Left cardiac atrium (tissue), 4 donors: ENCODE measurements at places on chromosomes 2 and 18. TPM values are rescaled to one million over a fixed set of nuclear protein-coding genes. Genes with fewer than 3 reads are reported as not detected.

GRCh38 chr2:117888897-117889296, 74.4 kb downstream of the DDX18 start:
- DNase-seq, result no peak

GRCh38 chr2:200447139-200447855, 62.6 kb downstream of the KCTD18 start:
- no peak for DNase-seq

DNA sequence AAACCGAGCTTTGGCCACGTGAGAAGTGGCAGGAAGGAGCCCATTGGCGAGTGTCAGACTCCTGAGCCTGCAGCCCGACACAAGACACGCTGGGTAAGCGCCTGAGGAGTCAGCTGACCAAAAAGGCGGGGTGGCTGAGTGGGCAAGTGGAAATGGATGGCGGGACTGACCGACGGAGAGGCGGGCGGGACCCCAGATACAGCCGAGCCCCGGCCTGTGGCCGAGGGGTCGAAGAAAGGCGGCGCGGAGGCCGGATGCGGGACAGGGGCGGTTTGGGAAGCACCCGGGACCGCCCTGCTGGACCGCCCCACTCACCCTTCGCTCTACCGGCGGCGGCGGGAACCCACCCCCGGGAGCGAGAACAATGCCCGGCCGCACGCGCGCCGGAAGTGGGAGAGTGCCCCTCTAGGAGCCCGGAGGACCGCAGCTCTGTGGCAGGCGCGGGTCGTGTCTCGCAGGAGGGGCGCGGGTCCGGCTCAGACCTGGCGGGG, 22.8 kb downstream of the ZSCAN30 start:
- DNase-seq, result peak; percentile 87

DNA sequence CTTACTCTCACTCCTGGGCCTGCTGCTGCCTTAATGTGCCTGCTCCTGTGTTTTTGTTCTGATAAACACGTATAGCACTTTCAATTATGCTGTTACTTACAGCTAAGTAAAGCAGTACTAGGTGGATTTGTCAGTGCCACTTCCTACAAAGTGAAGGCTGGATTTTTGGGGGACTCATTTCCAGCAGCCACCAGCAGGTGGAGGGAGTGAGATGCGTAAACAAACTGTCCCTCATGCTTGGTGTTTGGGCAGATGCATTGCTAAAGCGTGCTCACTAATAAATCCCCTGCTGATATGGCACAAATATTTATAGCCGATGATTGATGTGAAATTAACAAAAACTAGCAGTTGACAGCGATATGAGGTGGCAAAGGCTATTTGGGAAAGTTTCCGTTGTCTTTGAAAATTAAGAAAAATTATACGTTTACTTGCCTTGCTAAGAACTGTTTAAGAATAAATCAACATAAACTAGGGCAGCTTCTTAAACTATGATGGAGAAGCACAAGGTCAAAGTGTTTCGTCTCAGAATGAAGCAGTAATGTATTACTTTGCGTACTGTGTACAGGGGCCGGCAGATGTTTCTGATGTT, 101.7 kb downstream of the AGAP1 start:
- peak; percentile 68 for DNase-seq

DNA sequence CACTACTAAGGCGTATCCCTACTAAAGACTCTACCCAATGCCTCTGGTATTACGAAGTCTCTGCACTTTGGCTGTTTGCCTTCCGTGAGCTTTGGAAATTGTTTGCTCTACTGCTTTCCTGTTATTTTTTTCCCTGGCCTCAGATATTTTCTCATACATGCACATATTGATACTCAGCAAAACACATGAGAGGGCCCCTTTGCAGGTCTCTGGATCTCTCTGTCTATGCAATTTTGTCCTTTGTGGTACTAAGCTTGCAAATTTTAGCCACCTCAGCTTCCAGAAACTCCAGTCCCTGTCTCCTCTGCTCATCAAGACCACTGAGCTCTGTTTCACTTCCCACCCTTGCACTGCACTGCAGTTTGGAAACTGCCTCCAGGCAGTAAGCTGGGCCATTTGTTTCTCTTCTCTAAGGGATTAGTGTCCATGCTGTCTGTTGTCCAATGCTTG, 46.6 kb downstream of the TAF1B start:
- no peak for DNase-seq

Gene DSG1
- 3.6 TPM for total RNA-seq

- DNase-seq, result no peak
Observed at GRCh38 chr2:15293262-15293937, 267.7 kb downstream of the NBAS start.

DNA sequence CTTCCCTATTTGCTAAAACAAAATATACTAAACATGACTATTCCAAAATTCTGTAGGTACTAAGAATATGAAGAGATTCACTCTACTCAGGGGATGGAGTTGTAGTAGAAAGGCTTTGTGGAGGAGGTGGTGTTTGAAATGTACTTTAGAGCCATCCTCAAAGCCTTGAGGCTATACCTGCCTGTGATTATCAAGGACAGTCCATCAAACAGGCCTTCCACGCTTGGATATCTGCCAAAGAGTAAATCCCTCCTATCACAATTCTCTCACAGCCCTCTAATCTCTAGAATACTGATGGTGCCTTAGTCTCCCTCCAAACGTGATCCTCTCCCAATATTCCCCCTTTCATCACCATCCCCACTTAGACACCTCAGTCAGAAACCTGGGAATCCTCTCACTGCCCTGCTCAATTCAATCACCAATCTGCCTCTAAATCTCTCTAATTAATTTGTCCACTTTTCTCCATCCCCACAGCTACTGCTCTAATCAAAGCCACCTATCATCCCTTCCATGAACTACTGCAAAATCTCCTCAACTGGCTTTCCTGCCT, 13.1 kb downstream of the SOS1 start:
- no peak for DNase-seq

Gene TET3
- total RNA-seq, result 4.3 TPM

DNA sequence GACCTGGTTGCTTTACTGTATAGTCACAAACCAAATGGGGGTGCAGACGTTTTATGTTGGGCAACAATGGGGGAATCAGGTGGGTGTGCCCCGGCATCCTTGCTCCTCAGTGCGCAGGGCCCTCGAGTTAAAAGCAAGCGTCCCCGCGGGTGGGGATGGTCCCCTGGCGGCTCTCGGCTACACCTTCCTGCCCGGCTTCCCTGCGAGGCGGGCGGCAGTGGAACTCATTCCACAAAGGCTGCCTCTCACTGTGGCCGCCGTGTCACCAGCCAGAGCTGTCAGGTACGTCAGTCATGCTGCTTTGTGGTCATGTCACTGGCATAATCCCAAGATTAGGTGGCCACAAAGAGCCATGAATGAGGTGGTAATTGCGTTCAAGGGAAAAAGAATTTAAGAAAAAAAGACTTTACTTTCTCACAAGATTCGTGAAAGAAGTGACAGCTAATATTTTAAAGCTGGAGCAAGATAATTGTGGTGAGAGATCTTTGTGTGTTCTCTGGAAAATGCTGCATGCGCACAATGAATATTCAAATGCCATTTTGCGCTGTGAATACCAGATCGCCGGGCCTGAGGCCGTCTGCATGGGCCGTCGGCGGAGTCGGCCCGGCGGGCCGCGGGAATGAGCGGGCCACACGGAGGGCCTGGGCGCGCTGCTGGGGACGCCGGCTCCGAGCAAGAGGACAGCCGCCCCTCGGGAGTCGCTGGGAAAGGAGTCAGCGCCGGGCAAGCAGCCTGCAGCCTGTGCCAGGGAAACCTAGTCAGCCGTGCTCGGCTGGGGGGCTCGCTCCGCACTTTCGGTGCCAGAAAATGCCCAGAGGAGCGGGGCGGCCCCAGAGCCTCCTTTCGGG, 82.3 kb upstream of the LDLRAD4 start:
- DNase-seq, result no peak

DNA sequence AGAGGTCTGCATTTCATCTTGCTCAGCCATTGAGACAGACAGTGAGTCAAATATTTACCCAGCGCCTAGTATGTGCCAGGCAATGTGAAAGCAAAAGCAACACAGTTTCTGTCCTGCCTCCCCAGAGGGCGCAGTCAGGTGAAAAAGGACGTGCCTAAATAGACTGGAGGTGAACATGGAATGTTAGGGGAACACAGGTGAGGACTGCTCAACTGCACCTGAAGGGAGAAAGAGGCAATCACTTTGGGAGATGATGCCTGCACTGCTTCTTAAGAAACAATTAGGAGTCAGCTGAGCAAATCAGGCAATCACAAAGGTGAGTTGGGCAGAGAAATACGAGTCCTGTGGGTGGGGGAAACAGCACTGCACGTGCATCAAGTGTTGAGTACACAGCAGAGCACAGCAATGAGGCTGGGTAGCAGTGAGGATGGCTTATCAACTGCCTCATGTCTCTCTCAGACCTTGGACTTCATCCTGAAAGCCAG, 218.3 kb upstream of the SMAD7 start:
- no peak for DNase-seq

Gene ASB18
- 1.9 TPM for total RNA-seq

- DNase-seq, result no peak
Observed at GRCh38 chr2:65353927-65354326, 78.5 kb downstream of the SPRED2 start.

Gene ASAP2
- total RNA-seq, result 13.4 TPM

DNA sequence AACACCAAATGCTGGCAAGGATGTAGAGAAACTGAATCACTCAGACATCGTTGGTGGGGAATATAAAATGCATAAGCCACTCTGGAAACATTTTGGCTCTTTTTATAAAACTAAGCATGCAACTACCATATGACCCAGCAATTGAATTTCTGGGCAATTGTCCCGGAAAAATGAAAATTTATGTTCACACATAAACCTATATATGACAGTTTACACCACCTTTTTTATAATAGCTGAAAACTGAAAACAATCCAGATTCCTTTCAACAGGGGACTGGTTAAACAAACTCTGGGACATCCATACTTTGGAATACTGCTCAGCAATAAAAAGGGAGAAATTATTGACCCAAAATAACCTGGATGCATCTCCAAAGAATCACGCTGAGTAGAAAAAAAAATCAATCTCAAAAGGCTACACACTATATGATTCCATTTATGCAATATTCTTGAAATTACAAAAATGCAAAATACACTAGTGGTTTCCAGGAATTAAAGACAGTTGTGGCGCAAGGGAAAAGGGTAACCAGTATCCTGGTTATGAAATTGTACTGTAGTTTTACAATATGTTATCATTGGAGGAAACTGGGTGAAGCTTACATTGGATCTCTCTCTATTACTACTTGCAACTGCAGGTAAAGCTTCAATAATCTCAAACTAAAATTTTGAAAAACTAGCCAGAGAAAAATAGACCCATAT, 130.2 kb upstream of the PID1 start:
- DNase-seq, result no peak

- DNase-seq, result peak; percentile 51
Observed at GRCh38 chr2:42025151-42025582, 22.7 kb upstream of the PKDCC start.

- DNase-seq, result peak; percentile 31
Observed at GRCh38 chr2:240601061-240601830, 14.7 kb downstream of the CAPN10 start.

- no peak for DNase-seq
Observed at GRCh38 chr2:240873805-240874714, 5.4 kb downstream of the AGXT start.

DNA sequence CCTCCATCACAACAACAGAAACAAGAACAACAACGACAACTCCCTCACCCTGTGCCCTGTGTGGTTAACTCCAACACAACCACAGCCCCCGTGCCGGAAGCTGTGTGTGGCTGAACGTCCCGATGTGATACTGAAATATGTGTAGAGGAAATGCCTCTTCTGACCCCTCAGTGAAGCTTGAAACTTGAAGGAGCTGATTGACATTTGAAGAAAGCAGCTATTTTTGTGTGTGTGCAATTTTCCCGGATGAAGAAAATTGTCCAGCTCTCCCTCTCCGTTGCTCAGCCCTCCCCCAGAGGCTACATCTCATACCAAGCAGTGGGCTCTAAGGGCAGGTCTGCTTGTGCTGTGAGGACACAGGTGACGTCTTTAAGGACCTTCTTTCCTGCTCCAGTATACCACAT, 173.8 kb downstream of the ICOS start:
- peak; percentile 35 for DNase-seq

- no peak for DNase-seq
Observed at GRCh38 chr2:40964509-40965250, 512.8 kb upstream of the SLC8A1 start.

Gene CXCR1
- 0.97 TPM for total RNA-seq

- no peak for DNase-seq
Observed at GRCh38 chr18:45373286-45373880, 241.9 kb upstream of the SLC14A2 start.

DNA sequence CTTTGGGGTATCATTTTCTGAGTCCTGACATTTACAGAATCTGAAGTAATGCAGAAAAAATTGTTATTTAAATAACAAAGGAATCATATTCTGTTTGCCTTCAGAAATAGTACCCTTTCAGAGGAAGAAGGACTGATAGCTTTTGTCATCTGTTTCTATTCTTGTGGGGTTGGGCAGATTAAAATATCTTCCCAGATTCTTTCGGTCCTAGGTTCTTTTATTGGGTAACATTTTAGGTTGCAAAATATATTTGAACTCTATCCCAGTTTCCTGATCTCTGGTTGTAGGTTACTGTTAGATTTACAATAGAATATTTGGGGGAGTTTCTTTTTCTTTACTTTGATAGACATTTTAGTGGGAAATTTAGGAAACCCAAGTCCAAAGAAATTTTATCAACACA, 550.5 kb downstream of the SPAG16 start:
- DNase-seq, result no peak

- no peak for DNase-seq
Observed at GRCh38 chr18:22411446-22411845, 6.3 kb downstream of the CTAGE1 start.

DNA sequence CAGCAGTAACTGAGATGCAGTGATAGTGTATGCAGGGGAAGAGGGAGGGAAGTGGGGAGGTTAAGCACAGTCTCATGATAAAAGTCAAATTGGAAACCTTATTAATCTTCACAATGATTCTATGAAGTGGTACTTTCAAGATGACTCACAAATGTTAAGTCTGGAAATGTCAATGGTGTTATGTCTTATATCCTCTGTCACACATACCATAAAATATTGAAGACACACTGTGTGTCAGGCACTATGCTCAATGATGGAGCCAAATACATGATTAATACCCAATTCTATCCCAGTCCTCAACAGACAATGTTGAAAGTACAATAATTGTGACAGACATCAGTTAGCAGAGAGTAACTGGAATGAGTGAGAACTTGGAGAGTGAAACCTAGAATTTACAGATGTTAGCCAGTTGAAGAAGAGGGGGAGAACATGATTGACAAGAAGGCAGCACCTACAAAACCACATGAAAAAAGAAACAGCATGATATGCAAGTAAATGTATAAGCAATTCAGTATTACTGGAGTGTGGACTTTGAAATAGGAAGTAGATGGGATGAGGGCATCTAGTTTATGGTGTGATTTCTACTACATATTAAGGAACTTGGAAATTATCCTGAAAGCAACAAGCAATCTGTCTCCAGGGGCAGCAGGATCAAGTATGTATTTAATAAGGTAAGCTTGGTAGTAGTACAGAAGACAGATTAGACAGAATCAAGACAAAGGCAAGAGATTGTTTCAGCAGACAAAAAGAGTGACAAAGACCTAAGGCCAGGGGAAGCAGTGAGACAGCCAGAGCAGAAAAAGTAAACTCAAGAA, 107.6 kb downstream of the STRN start:
- no peak for DNase-seq

- DNase-seq, result no peak
Observed at GRCh38 chr18:75625966-75626365, 198.5 kb upstream of the SMIM21 start.

- peak; percentile 78 for DNase-seq
Observed at GRCh38 chr2:20666304-20667150, at the start of gene GDF7. Gene GDF7, plus strand, starts transcription at chr2:20667144. Its CDS starts 96 bp downstream, at chr2:20667240.
